ENCODE measurements at places on chromosomes 7 and 10.

DNA sequence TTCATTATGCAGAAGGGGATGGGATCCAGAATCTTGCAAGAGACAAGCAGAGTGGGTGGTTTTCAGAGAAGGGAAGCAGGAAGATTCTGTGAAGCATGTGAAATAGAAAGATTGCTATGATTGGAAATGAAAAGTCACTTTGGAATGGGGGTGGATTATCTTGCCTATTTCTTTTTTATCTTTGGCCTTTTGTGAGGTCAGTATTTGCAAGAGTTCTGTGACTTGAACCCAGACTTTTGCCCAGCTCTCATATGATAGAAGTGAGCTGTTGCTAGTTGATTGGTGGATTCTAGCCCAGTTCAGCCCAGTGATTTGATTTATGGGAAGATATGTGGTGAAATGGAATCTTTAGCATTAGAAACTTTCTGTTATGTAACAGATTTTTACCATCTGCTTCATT is 17.1 kb downstream of the ENTPD7 start:
- no peak for DNase-seq

- DNase-seq, result no peak
Observed at GRCh38 chr10:95287281-95287680, 3.5 kb downstream of the PDLIM1 start.

DNA sequence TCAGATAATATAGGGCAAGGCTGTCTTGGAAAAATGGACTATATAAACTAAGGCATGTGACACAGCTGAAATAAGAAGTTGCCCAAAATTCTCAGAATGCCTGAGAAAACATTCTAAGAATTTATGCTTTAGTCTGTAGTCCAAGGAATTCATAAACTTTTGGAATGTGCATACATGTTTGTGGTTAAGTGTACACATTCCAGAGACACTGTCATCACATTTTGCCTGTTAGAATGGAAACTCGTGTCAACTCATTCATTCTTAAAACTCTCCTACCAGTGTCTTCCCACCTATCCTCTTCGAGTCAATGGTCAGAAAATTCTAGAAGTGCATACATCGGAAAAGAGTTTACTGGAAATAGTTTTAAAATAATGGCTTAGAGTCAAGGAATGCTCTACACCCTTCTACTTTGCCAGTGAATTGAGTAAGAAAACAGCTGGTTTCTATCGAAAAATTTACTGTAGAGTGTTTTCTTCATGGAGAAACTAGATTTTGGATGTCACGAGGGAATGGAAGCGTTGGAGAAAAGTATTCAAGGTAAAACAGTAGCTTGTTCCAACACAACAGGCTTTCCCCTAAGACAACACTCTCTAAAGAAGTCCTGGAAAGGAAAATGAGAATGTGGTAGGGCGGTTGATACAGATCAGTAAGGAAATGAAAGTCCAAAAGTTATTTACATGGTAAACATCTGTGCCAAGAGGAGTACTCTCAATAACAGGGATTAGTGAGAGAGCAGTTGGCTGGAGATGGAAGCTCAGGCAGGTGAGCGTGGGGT is 1177.6 kb upstream of the C7orf33 start:
- DNase-seq, result no peak

DNA sequence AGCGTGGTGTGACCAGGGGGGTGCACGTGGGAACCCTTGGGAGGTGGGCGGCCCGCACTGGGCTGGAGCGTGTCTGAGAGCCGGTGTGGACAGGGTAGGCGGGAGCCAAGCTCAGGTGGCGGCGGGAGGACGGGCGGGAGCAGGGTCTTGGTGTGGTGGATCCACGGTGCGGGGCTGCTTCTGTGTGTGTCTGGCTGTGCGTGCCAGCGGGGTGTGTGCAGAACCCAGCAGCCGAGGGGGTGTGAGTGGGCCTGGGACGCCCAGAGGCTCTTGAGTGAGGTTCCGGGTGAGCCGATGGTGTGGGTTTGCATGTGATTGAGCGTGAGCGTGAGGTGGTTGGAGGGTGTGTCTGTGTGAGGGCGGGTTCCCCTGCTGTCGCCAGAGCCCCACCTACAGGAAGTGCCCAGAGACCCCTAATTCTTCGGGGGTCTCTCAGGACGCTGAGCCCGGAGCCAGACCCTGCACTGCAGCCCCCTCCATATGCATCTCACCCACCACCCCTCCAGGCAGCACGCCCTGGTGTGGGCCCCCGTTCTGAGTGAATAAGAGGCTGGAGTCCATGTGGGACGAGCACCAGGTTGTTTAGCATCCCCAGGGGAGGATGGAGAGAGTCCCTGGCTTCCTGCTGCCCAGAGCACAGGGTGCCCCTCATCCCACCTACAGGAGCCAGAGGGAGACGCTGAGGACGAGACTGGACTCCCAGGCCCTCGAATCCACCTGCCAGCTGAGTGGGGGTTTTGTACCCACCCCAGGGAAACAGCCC is 78.2 kb downstream of the ELFN1 start:
- no peak for DNase-seq

GRCh38 chr7:94391726-94392392 is 2.8 kb upstream of the COL1A2 start:
- DNase-seq, result no peak

- no peak for DNase-seq
Observed at GRCh38 chr7:152014722-152015121, 10.8 kb upstream of the GALNT11 start.

DNA sequence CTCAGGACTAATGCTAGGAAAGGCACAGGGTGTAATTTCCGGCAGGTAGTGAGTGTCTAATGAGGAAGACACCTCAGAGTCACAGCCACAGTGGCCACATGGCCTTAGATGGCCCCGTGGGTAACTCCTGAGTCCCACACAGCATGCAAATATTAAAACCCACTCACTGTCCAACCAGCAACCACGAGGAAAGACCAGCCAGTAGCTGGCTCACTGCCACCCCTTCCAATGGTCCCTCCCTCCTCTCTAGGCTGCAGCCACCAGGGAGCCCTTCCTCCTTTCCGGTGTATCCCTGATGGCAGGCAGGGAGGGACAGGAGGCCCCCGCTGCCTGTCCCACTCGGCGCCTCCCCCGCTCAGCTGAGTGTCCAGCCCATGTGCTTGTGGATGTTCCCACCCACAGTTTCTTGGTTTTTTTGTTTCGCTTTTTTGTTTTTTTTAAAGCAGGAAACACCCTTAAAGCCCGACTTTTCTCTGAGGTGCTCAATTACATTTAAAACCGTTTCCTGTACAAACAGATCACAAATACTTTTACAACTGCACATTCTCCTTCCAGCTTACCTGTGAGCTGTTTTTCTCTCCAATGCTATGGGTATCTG is 9.2 kb downstream of the BNIP3 start:
- no peak for DNase-seq

DNA sequence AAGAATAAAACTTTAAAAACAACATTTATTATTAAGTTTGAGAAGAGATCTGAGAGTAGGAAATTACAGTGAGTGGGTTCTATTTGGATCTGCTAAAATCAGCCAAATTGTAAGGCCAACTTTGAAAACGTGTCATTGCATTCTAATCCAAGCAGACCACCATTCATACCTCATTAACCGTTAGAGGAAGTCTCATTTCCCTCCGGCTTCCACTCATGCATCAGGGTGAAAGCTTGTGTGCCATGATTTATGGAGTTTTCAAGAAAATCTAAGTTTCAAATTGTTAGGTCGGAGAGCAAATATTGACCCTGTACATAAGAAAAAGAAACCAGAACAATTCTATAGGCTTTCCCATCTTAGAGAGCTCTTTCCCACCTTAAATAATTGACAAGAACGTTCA is 166.6 kb upstream of the NRG3 start:
- DNase-seq, result no peak

GRCh38 chr10:113356794-113357680 is 195.8 kb upstream of the HABP2 start:
- DNase-seq, result no peak

DNA sequence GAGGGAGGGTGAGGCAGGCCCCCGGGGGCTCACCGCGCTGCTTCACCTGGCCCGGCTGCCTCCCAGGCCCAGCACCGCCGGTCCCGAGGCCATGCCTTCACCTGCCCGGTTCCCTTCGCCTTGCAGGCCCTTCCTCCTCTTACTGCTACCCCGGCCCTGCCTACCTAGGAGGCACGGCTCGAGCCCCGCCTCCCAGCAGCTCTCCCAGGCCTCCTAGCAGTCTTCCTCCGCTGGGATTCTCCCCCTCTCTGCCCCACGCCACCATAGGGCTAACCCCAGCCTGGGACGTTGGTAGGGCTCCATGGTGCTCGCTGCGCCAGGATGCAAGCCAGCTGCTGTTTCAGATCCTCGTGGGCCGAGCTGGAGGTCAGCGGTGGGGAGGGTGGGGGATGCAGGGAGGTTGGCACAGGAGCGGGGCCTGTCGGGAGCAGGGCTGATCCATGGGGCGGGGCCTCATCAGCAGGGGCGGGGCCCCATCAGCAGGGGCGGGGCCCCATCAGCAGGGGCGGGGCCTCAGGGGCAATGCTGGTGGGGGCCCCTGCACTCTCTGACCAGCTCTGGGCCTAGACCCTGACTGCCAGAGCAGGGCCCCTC is 63.3 kb downstream of the RASGEF1A start:
- DNase-seq, result peak; percentile 7

DNA sequence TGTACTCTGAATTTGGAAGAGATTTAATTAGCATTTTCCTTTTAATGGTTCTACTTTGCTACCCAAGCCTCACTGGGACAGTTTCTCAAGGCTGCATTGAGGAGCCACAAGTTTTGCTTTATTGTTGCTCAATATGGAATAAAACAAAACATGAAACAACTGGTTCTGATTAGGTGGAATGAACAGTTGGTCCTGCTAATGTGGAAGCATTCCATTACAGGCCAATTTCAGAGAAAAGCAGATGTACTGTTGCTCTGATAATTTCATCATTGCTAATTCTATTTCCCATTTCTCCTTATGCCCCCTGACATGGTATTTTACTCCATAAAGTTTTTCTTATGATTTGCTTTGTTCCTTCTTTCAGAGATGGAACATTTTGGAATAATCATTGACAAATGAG is 66.0 kb upstream of the PAPSS2 start:
- DNase-seq, result no peak

DNA sequence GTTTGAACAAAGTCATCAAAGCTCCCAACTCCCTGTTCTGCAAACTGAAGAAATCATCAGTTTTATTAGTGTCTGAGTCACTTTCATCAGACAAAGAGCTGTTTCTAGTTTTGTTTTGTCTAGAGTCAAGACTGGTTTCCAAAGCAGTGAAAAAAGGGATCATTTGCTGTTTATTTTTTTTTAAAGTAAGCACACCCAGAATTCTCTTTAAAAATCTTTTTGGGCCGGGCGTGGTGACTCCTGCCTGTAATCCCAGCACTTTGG is 972.0 kb upstream of the CELF2 start:
- no peak for DNase-seq

DNA sequence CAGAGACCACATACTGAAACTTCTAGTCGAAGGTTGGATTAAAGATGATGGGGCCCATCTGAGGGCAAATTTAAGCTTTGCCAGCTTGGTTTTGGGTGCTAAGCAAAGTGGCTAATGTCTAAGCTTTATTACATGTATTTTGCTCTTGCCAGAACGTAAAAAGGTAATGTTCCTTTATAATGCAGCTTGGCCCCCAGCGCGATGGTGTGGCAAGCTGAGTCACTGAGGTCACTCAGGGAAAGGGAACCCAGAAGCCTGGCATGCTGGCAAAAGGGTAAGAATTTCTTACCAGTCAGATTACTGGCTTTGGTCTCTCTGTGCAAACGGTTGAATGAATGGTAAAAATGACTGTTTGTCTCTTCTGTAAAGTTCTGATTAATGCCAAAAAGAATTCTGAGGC is 158.3 kb upstream of the KCND2 start:
- DNase-seq, result no peak

DNA sequence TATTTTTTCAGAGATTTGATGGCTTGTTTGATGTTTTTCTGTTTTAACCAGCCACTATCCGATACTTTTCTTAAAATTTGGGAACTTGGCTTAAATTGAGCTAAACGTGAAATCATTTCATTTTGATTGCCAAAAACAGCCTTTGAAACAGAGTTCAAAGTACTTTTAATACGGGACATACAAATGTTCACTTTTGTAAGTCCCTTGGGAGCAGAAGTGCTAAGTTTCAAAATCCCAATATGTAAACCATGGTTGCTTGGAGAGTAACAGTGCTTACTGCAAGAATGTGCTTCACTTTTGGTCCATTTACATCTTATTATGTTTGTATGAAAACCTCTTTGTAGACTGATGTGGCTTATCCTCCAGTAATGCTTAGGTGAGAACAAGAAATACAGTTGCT is 10.9 kb downstream of the PNPLA8 start:
- no peak for DNase-seq

GRCh38 chr10:63265683-63266235 is 132.6 kb downstream of the NRBF2 start:
- no peak for DNase-seq

DNA sequence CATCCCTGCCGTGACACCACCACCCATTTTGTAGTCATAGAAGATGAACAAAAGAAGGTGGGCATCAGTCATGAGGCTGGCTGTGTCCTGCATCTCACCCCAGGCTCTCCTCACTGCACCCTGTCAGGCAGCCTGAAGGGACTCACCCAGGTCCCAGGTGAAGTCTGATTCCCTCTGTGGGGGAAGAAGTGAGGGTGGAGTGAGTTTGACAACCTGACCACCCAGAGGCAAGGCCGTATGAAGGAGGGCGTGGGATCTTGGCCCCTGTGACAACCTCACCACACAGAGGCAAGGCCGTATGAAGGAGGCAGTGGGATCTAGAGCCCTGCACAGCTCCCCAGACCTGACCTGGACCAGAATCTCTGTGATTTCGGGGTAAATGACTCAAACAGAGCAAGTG is 152.5 kb downstream of the DIP2C start:
- DNase-seq, result no peak

GRCh38 chr10:47357911-47358310 is 9.7 kb downstream of the RBP3 start:
- DNase-seq, result peak; percentile 0

DNA sequence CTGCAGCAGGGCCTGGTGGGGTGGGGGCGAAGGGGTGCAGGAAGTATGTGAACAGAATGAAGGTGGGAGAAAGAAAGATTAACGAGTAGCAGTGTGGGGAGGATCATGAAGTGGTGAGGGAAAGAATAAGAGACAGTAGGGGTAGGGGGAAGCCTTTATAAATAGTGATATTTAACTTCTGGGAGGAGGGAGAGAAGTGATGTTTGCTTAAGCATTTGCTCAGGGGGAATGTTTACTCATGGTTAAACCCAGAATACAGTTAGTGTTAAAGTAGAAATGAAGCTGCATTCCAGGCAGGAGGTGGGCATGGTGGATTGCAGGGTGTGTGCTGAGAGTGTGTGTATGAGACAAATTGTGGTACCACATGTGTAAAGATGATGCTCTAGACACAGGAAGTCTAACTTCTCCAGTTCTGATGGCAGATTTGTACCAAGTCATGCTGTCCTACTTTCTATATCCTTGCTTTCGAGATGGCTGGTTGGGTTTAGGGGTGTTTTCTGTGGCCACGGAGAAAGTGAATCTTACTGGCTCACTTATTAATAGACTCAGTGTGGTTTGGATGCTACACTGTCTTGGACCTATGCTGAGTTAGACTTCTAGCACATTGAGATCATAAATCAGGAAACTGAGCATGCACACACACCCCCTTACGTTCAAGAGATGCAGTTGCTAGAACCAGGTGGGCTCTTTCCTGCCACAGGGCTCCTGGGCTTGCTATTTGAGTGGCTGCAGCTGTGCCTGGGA is 10.6 kb upstream of the DNMBP start:
- DNase-seq, result no peak

- no peak for DNase-seq
Observed at GRCh38 chr10:73635781-73636180, 5.5 kb downstream of the MYOZ1 start.

GRCh38 chr10:74921744-74922143 is 95.3 kb downstream of the KAT6B start:
- no peak for DNase-seq

- peak; percentile 73 for DNase-seq
Observed at GRCh38 chr7:44307905-44308595, 17.3 kb downstream of the CAMK2B start.

GRCh38 chr7:73606801-73607691 is 17.3 kb downstream of the MLXIPL start:
- no peak for DNase-seq

All from breast epithelium (tissue), 4 donors.